ENCODE measurements at places on chromosomes 5 and 9.

DNA sequence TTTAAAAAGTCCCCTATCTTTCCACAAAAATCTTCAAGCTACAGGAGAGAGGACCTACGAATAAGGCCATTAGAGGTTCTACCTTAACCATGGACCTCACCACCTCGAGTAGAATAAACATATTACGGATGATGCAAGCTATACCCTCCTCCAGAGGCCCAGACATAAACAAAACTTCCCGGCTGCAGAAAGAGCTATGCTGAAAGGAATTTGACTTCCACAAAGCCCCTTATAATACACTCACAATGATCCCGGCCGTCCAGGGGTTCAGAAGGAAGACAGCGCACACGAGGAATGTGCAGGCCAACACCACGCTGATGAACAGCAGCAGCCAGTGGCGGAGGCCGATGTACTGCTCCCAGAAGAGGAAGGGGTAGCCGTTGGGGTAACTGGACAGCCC, 59.0 kb downstream of the PTCH1 start:
- no peak for DNase-seq

GRCh38 chr5:57750282-57750681, 267.7 kb upstream of the ACTBL2 start:
- no peak for DNase-seq

- no peak for DNase-seq
These were observed 4.3 kb upstream of the TRIO start for GRCh38 chr5:14138608-14139540.

GRCh38 chr9:92970467-92970923, 23.2 kb downstream of the FGD3 start:
- no peak for DNase-seq

- no peak for DNase-seq
These were observed 3.1 kb downstream of the RHOBTB3 start for GRCh38 chr5:95734187-95734586.

- DNase-seq: no peak
These were observed 145.0 kb downstream of the EGFLAM start for GRCh38 chr5:38403406-38403805.

- DNase-seq: no peak
These were observed 23.9 kb upstream of the MVB12B start for GRCh38 chr9:126302730-126303129.

DNA sequence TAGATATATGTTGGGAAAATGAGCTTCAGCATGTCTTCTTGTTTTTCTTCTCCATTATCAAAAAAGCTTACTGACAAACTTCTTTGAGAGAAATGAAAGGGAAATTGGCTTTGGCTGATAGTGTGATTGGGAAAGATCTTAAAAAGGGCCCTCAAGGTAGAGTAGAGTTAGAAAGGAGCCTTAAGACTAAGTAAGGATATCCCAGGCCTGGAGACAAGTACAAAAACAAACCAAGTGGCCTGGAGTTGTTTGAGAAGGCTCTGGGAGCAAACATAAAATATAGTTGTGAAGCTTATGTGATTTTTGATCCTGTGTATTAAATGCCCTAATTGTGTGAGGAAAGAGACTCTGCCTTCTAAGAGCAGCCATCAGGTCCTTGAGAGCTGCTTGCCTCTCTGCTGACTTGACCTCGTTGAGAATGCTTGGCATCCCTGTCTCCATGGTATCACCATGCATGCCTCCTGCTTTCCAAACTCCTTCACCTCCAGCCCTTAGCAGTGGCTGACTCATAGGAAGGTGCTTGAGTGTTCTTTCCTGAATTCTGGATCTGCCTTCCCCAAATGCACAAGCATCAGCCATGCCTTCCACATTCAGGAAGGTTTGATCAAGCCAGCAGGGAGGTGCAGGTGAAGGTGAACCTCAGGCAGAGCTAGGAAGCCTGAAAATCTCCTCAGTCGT, 78.9 kb downstream of the SMARCA2 start:
- DNase-seq: no peak

- no peak for DNase-seq
These were observed 182.7 kb downstream of the GNAQ start for GRCh38 chr9:77848897-77849296.

DNA sequence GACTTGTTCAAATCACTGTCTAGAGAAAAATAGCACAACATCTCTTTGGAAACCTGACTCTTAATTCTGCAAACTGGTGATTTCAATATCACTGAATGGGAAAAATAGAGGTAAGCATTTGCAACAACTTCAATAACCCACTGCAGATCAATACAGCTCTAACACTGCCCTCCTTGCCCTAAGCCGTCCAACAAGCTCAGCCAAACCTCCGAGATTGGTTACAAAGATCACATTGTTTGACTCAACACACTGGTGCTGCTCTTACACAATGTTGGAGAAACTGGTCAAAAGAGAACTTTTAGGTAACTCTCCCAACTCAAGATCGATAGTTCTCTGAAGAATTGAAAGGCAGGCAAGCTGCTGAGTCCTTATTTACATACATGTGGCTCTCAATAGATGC, 150.4 kb downstream of the SPOCK1 start:
- DNase-seq: no peak

DNA sequence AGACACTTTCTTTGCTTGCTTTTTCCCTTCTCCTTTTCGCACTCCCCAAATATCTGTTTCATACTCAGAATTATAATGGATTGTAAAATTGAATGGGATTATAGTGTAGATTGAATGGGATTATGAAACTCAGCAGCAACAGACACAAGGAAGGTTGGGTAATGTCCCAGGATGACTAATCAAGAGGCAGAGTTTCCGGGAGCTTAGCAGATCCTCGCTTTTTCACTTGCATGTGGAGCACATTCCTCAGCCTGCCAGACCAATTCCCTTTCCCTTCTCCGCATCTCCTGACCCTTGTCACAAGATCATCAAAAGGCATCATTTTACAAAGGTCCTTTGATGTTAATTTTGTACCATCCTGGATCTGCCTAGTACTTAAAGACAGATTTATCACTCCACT, 55.1 kb upstream of the SLC1A1 start:
- DNase-seq: no peak

- no peak for DNase-seq
These were observed 737.4 kb upstream of the GRAMD2B start for GRCh38 chr5:125685771-125686170.

- DNase-seq: no peak
These were observed 34.9 kb upstream of the FGF1 start for GRCh38 chr5:142720641-142721271.

DNA sequence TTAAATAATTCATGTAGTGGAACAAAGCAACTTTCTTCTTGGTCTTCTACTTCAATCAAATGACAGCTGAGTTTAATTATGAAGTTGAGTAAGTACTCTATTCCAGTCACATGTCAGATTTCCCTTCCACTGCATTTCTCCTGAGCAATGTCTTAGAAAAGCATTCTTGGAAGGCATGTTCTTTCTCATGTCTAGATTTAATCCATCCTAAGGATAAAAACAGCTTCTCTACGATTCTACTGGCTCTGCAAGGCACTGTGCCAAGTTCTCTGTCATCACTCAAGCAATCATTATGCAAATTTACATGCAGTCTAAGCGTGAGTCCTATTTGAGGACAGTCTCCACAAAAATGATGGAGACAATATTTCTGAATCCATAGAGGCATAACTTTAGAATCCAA, 142.4 kb downstream of the YIPF5 start:
- no peak for DNase-seq

GRCh38 chr9:33297432-33297831, 7.1 kb downstream of the NFX1 start:
- DNase-seq: no peak

- DNase-seq: no peak
These were observed 1.5 kb upstream of the RFX3 start for GRCh38 chr9:3526997-3527940.

DNA sequence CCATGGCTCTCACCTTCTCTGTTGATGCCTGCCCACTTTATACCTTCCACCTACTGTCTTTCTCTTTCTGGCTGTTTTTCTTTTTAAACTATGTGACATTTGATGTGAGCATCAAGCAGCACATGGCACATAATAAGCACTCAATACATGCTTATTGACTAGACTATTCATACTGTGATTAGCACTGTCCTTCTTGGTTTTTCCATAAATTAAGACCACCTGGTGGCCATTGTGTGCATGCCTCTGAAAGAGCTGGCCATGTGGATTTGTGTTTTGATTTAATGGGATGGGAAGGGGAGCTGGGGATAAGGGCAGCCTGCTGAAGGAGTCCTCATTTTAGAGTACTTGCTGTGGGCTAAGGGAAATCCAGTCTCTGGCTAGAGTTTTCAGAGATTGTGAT, 79.4 kb downstream of the ARHGEF28 start:
- no peak for DNase-seq

DNA sequence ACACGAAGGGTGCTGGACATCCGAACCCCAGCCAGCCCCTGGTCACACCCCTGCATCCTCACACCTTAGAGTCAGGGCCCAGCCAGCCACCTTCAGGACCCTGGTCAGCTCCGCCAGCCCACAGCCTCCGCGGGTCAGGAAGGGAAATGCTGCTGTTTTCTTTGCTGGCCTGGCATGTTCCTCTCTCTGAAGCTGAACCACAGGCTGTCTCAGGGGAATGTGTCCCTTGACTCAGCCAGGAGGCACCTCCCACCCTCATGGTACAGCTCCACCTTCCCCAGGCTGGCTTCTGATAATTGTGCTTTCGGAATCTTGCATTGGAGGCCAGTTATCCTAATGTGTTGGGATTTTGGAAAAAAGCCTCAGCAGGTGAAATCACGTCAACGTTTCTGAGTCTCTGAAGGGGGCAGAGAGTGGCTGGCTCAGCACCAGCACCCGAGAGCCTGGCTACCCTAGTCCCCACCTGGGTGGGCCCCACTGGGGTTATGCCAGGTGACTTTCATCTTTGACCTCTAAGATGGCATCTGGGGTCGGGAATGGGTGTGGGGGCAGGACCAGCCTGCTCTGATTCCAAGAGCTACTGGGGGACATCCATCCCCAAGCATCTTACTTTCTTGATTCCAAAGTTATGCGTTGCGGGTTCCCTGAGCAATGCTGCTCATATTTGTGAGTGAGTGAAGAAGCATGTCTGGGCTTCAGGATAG, 9.8 kb upstream of the OLFM1 start:
- DNase-seq: peak; percentile 50

DNA sequence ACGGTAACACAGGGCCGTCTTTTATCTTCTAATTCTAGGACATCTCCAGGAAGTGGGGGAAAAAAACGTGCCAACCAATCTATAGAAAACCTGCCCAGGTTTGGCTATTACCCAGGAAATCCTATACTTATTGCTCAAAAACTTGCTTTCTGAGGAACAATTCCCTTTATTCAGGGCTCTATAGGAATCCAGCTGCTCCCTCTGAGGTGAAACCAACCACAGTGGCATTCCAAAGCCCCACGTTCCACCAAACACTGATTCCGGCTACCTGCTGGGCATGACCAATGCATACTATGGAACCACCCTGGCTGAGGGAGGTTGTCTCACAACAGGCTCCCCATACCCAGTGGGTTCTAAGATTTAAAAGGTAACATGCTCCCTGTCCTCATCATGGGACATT, 57.6 kb downstream of the GLIS3 start:
- no peak for DNase-seq

- DNase-seq: peak; percentile 56
These were observed 11.4 kb downstream of the MTAP start for GRCh38 chr9:21813575-21814473.

DNA sequence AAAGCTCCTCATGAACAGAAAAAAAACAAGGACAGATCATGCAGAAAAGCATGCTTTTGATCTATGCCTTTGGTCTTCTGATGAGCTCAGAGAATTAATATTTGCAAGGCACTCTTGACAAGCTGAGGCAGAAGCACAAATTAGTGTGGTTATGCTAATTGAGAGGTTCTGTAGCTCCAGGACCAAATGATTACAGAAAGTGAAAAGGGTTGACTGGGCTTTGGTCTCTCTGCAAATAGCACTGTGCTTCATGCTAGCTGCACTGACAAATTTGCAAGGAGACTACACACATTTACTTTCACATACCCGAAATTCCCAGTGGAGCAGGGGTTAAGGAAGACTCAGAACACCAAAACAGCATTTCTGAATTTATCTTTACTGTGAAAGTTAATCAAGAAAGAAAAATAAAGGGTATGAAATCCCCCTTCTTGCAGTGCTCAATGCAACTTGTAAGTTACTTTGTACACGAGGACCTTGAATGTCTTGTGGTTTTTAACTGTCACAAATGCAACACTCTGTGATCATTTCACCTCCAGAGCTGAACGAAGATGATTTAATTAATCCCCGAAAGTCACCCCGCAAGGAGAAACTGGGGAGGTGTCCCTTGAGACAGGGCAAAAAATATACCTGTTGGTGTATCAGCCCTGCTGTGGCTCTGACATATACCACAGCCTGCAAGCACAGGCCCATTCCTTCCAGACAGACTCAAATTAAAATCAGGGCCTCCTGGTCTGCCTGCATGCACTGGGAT, 11.9 kb downstream of the RAPGEF1 start:
- DNase-seq: no peak

- DNase-seq: no peak
These were observed 39.4 kb upstream of the SMIM32 start for GRCh38 chr5:136232316-136232715.

DNA sequence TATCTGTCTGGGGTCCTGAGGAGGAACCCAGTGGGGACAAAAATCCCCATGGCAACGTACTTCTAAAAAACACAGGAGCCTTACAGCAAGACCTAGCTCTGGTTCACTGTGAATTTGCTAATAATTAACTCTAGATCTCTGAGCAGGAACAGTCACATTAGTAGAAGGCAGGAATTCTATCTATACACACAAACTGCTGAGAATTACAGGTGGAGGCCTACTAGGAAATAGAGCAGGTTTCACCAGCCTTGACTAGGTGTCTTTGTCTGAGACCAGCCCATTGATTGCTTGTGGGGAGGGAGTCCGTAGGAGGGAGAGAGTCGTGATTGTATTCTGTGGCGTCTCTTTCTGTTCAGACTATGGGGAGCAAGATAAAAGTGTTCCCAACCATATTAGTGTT, 44.8 kb downstream of the PRLR start:
- DNase-seq: no peak

DNA sequence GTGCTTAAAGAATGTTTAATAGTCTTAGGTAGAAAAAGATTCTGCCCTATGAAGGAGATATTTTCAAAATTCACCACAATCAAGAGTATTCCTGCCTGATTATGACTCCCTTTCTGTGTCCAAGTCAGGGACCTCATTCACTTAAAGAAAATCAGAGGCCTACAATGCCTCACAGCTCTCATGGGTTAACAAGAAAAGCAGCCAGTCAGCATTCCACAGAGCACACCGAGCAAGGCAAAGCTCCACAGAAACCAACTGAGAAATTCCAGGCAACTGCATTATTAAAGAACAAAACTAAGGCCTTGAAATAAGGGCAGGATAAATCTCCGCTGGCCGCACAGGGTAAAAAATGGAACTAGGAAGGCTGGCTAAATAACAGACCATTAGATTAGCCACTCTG, 161.1 kb downstream of the TARS1 start:
- peak; percentile 26 for DNase-seq

DNA sequence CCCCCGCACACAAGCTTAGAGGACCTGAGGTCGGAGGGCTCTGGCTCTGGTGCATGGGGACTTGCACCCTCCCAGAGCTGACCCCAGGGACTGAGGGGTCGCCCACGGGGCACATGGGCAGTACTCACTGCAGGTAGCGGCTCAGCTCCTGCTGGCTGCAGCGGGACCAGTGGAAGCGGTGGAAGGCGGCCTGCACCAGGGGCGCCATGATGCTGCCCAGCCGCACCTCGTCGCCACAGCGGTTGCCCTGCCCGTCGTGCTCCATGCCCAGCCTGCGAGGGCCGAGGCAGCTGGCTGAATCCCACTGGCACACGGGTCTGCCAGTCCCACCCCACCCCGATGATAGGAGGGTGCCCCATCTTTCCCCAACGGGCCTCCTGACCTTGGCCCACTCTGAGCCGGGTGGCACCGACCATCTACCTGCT, 93.8 kb downstream of the ZNF354C start:
- DNase-seq: no peak

Data from renal cortex interstitium (tissue), 15 donors.